ENCODE measurements at places on chromosomes 6 and 20.
A peak's percentile ranks its signal among the peaks of the same experiment; 100 is the strongest.

DNA sequence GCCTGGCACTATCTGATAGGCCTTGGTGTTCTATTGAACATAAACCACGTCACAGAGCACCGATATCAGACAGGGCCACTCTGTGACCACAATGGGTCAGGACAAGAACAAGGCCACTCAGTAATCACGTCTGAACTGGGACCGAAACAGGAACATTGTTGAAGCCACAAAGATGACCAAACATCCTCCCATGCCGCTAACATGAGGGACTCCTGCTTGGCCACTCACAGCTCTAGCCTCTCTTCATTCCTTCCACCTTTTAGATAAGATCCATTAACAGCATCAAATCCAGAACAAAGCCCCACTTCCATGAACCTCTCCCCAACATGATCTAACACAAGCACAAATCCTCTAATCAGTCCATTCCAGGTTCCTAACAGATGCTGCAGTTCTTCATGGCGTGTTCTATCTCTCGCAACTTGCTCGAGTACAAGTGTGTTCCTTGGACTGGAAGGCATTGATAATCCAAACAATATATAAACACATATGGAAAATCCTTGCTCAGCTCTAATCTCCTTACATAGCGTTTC lies 7.4 kb downstream of the SIRT5 start:
- no peak for DNase-seq

GRCh38 chr6:90463359-90463758 lies 123.5 kb downstream of the MAP3K7 start:
- DNase-seq = no peak

- no peak for DNase-seq
These were observed 7.5 kb upstream of the CD164 start for GRCh38 chr6:109389650-109390274.

- DNase-seq = no peak
These were observed 7.1 kb upstream of the TSPYL1 start for GRCh38 chr6:116286773-116287358.

DNA sequence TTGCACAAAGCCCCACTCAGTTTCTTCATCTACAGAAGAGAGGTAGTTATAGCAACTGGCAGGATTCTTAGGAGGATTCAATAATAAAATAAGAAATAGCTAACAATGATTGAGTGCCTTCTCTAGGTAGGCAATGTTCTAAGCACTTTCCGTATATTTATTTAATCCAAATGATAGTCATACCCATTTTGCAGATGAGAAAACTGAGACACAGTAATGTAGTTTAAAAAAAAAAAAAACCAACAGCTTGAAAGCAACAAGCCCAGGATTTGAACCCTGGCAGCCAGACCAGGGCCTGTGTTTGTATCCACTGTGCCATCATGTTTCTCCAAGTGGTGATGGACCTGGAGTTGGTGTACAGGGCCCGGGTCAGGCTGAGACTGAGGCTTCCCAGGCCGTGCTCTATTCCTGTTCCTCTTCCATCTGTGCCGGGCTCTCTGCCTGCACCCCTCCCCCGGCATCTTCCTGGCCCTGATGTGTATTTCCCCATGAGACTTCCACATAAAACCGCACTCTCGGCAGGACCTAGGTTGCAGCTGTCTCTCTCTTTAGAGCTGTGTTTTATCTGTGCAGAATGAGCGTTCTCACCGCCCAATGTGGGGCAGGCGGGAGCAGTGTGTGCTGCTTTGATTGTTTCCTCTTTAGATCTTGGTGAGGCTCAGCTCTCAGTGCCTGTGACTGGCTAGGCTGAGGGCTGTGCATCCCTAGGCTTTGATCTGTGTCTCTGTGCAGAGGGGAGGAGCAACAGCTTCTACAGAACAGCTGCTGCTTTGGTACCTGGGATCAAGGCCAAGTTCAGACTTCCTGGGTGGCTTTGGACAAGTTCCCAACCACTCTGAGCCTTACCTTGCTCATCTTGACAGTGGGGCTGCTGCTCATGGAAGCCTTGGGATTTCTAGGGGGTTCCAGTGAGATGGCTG lies 49.5 kb downstream of the TOX2 start:
- peak; percentile 88 for DNase-seq

DNA sequence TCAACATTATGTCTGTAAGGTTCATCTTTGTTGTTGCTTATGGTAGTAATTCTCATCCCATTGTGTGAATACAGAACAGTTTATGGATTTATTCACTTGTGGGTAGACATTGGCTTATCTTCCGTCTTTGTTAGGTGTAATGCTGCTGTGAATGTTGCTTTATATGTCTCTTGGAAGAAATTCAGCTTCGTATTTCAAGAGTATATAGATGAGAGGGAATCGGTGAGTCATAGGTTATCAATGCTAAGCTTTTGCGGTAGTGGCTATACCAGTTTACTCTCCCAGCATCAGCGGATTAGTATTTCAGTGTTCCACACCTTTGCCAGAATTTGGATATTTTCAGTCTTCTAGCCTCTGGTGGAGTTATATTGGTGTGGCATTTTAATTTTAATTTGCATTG lies 77.8 kb downstream of the ZFAND3 start:
- peak; percentile 42 for DNase-seq

DNA sequence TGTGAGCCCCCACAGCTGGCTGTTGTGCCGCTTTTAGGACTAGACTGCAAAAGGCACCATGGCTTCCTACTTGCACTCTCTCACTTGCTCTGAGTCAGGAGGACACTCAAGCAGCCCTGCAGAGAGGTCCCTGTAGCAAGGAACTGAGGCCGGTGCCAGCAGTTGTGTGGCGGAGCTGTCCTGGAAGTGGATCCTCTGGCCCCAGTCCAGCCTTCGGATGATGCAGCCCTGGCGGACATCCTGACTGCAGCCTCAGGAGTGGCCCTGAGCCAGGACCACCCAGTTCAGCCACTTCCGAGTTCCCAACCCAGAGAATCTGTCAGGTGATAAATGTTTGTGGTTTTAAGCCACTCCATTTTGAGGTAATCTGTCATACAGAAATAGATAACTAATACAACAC lies 17.5 kb downstream of the CTCFL start:
- peak; percentile 40 for DNase-seq
